M059J (cell line): ENCODE measurements at places on chromosomes 1 and 21. TPM values are rescaled to one million over a fixed set of nuclear protein-coding genes. Genes with fewer than 3 reads are reported as not detected.
A peak's percentile ranks its signal among the peaks of the same experiment; 100 is the strongest.

DNA sequence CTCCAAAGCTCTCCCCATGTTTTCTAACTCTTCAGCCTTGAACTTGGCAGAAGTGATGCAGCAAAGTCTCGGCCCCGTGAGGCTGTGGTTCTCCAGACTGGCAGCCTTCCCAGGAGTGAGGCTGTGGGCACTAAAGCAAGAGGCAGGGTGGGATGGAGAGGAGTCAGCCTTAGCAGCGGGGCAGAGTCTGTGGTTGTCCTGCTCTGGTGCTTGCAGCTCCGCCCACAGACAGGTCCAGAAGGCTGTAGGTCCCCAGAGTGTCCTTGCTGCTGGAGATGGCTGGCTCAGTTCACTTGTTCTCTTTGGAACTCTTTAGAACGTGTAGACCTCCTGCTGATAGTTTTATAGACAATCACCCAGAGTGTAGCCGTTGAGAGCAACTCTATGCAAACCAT, 142.6 kb downstream of the AJAP1 start:
- no peak for DNase-seq

DNA sequence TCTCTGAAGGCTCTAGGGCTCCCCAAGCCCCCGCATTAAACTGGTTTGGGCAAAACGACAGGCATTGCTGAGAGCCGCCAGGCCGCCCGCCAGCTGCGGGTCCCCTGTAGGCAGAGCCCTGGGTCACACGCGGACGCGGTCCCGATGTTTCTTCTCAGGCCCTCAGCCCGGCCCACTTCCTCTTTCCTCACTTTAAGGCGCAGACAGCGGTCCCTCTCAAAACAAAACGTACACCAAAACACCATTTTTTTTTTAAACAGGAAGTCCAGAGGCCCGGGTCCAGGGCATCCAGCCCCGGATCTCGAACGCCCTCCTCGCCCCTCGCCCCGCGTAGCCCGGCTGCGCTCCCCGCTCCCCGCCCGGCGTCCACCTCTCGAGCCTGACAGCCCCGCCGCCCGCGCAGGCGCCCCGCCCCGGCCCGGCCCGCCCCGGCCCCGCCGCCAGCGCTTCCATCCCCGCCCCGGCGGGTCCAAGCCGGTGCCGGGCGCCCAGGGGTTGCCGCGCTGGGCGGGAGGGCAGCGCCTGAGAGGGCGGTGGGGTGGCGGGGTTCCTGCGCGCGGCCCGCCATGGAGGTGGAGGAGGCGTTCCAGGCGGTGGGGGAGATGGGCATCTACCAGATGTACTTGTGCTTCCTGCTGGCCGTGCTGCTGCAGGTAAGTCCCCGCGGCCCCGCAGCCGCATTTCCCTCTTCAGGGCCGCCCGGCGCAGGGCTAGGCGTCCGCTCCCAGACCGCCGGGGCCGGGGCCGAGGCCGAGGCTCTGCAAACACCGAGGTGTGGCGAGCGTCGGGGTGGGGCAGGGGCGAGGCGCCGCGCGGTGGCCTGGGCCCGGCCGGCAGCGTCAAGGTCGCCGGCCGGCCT, at the start of gene SLC22A15:
SLC22A15 (plus strand) TSS at position 452 of the 859 bp plus-strand sequence; CDS start at position 567, 115 bp downstream.
- DNase-seq, result peak; percentile 33

The FHAD1 gene
- total RNA-seq, result 0.64 and 1.3 TPM in 2 replicates

DNA sequence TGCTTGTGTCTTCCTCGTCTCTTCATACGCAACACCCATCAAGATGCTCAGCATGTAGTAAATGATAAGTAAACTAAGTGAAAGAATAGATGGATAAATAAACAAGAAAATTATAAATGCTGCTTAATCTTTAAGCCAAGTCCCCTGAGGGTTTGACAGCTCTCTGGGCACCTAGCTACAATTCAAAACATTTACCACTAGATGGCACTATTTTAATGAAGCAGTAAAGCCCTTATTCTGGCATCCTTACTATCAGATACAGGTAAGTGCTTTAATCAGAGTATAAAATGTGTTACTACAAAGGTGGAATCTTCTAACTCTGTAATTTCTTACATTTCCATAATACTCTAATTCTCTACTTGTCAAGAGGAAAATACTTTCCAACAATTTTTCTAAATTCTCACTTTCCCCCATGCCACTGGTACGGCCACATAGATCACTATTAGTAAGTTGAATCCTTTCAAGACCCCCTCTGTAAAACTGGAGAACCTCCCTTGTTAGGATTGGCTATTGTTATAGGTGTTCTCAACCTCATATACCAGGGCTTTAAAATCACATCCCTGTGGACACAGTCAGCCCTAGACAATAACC, 137.8 kb downstream of the BARHL2 start:
- peak; percentile 41 for DNase-seq

DNA sequence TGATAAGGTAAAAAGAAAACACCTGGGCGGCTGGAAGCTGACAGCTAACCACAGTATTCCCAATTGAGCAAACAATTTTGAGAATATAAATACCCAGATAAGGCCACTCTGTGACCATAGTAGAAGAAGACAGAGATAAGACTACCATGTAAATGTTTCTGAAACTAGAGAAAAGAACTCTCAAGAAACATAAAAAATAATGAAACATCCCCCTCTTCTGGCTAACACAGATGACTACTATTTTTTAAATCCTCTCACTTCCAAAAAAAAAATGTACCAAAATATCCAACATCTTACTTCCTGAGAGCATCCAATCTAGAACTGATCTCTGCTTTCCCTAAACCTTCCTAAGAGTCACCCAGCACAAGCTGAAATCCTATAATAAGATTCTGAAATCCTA, 125.9 kb downstream of the HFM1 start:
- DNase-seq, result peak; percentile 25

GRCh38 chr1:211213702-211214101, 45.5 kb upstream of the RCOR3 start:
- DNase-seq, result no peak

The SYCP1 gene
- total RNA-seq, result not detected in 2 replicates

- DNase-seq, result no peak
These were observed 14.5 kb downstream of the LY9 start for GRCh38 chr1:160810486-160810885.

GRCh38 chr1:17674726-17675500, 80.2 kb upstream of the ACTL8 start:
- DNase-seq, result no peak

GRCh38 chr21:40714536-40714935, 132.4 kb downstream of the DSCAM start:
- DNase-seq, result no peak

GRCh38 chr21:41640748-41641509, 125.9 kb downstream of the RIPK4 start:
- peak; percentile 98 for DNase-seq

DNA sequence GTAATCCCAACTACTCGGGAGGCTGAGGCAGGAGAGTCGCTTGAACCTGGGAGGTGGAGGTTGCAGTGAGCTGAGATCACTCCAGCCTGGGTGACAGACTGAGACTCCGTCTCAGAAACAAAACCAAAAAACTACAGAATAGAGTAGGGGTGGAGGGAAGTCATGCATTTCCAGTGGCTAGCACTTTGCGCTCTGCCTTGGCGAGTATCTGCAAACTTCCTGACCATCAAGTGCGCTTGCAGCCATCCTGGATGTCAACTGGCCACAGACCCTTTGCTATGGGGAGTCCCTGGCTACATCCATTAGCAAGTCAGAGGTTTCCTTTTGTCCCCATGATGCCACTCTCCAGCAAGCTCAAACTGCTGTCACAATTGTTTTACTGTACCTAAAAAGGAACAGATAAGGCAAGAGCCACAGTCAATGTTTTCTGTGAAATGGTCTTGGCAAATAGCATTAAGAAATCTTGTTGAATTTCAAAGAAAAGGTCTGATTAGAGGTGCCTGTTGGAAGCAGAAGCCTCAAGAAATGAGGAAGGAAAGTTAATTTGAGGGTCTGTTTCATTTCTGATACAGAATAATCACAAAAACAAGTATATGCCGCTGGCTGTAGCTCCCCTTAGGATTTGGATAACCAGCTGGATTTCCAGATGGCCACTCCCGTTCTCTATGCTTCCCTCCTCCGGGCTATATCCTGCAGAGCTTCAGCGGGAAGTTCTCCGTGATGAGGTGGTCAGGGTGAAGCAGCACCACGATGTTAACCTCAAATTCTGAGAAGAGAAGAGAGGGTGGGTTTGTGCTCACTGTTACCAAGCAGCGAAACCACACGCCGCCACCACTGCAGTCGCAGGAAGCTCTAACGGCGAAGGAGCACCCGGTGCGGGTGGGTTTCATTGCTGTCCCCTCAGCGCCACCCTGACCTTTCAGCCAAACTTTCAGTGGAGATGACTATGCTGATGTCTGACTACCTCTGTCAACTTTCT, 42.0 kb downstream of the VPS26C start:
- no peak for DNase-seq

The PSEN2 gene
- total RNA-seq, result 25.5 and 31.2 TPM in 2 replicates

GRCh38 chr1:72649211-72649888, 367.0 kb upstream of the NEGR1 start:
- no peak for DNase-seq

The RIPK4 gene
- total RNA-seq, result 13.1 and 20.5 TPM in 2 replicates

DNA sequence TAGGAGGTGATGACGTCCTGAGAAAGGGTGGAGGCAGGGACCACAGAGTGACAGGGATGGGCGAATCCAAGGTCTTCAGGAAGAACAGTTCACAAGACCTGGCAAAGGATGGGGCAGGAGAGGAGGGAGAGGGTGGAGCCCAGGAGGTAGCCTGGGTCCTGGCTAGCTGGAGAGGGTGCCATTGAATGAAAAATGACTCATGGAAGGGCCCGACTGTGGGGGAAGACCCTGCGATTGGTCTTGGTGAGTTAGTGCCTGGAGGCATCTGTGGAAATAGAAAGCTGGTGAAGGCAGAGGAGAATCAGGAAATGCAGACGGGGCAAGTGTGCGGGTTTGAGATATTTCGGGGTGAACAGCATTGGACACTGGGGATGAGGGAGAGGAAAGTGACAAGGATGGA, 60.3 kb upstream of the SLC45A1 start:
- DNase-seq, result peak; percentile 83

The LCE1E gene
- total RNA-seq, result not detected in 2 replicates

The SYT6 gene
- total RNA-seq, result not detected in 2 replicates

The KPRP gene
- not detected in 2 replicates for total RNA-seq

GRCh38 chr1:42137766-42138165, 15.4 kb upstream of the GUCA2B start:
- no peak for DNase-seq

- no peak for DNase-seq
These were observed 714.7 kb upstream of the NEGR1 start for GRCh38 chr1:72997041-72997440.

- no peak for DNase-seq
These were observed 56.2 kb upstream of the PRRC2C start for GRCh38 chr1:171429137-171429536.

DNA sequence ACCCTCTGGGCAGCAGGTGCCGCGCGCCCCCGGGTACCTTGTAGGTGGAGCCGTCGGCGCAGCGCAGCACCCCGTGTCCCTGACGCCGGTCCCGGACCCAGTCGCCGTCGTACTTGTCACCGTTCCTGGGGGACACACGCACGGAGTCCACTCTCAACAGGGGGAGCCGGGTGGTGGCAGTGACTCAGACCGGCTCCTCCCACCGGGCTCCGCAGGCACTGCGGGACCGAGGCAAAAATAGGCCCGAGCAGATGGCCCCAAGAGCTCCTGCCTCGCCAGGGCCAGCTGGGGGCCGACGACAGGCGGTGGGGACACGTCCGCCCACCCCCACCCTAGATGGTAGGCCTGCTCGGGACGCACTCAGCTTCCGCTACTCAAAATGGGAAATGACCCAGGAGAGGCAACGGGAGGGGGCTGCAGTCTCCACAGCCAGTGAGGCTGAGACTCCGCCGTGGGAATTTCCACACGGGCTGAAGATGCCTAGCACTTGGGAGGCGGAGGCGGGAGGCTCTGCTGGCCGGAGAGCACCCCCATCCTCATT, 6.3 kb downstream of the MORN1 start:
- DNase-seq, result no peak

The MDM4 gene
- total RNA-seq, result 2.7 and 6.9 TPM in 2 replicates

DNA sequence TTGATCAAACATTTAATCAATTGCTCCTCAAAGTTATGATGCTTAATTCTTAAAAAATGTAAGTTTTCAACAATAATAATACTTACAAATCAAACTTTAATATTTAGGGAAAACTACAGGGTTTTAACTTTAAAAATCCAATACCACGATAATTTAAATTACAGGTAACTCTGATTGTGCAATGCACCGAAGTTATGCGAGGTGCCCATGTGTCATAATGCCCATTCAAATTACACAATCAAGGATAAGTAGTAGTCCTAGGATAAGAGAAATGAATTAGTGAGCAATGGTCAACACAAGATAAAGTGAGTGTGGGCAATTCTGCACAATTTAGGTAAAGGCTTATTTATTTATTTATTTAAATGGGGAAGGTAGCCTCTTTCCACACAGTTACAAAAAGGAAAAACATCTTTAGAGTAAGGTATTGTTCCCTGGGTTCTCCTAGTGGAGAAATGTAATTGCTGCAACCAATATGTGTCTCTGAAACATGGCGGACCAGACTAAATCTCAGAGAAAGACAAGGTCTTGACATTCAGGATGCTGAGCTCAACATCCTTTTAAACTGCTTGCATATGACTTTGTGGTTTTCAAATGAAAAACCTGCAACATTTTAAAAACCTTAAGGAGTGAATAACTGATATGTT, 164.2 kb downstream of the TTLL7 start:
- no peak for DNase-seq

The ACTRT2 gene
- total RNA-seq, result not detected in 2 replicates

The PALMD gene
- 10.2 and 11.7 TPM in 2 replicates for total RNA-seq

- peak; percentile 16 for DNase-seq
These were observed 21.0 kb downstream of the XPR1 start for GRCh38 chr1:180652792-180653191.

DNA sequence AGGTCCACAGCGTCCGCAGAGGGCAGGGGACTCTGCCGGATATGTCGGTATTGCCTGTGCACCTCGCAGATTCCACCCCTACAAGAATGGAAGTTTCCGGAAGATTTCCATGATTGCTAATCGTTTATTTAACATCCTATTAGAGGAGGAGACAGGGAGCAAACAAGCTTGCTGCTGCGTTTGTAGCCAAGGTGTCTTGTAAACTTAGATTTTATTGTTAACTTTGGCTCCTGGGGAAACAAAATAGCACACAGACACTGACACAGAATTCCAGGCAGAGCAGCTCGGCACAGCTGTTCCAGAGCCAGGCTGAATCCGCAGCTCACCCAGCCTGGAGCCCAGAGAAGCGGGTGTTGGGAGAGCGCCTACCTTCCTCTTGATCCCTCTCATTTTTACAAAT, 75.7 kb downstream of the AJAP1 start:
- no peak for DNase-seq

The CD1B gene
- total RNA-seq, result not detected in 2 replicates

DNA sequence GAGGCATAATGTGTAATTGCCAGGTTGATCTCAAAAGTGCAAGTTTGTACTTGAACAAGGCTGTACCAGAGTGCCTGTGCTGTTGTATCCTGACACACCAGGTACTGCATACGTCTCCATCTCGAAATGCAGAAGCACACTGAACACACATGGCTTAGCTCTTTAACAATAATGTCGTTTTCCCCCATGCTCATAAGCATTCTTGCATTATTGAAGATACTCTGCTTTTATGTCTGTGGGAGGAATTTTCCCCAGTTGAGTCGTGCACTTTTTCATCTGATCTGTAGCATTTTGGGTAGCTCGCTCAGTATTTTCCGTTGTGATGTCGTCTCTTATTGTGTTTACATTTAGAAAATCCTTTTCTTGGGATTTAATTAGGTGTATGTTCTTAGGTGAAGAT, 98.7 kb downstream of the PCBP3 start:
- DNase-seq, result no peak

GRCh38 chr1:15742339-15742801, at the start of gene TMEM82:
Gene TMEM82 (plus strand): TSS chr1:15742499. CDS start chr1:15742560, 61 bp downstream.
- DNase-seq, result no peak

GRCh38 chr1:207510444-207510843, 14.5 kb downstream of the CR1 start:
- DNase-seq, result no peak

GRCh38 chr21:35509001-35509704, 460.1 kb upstream of the RUNX1 start:
- DNase-seq, result no peak
